ENCODE measurements at places on chromosomes 13 and 19. TPM values are rescaled to one million over a fixed set of nuclear protein-coding genes. Genes with fewer than 3 reads are reported as not detected.

GRCh38 chr13:47087841-47088240, 191.0 kb upstream of the HTR2A start:
- no peak for DNase-seq

Gene APOC1
- total RNA-seq = 41.0 TPM

- DNase-seq = no peak
Observed at GRCh38 chr13:75825161-75825560, 189.0 kb downstream of the LMO7 start.

DNA sequence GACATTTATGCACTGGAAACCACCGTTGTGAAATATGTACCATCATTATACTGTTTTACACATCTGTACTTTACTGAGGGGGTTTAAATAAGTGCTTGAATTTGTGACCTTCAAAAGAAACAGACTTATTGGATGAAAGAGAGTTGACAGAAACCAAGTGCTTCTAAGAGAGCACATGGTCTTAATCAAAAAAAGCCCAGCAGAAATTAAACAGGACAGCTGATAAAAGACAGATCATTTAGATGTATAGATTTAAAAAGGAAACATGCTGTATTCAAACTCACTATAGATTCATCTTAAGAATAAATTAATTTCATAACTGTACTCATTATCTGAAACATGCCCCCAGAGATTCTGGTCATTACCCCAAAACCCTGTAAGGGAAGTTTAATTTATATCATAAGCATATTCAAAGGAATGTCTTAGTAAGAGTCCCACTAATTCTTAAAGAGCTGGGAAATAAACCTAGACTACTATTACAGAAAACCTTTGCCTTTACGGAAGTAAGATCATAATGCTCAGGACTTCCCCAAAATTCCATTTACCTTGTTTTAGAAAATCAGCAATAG, 421.8 kb downstream of the DCT start:
- DNase-seq = no peak

GRCh38 chr13:99125326-99125915, 75.2 kb upstream of the UBAC2 start:
- no peak for DNase-seq

GRCh38 chr13:102792396-102792795, 6.4 kb downstream of the POGLUT2 start:
- no peak for DNase-seq
